ENCODE measurements at places on chromosomes 2 and 18.

DNA sequence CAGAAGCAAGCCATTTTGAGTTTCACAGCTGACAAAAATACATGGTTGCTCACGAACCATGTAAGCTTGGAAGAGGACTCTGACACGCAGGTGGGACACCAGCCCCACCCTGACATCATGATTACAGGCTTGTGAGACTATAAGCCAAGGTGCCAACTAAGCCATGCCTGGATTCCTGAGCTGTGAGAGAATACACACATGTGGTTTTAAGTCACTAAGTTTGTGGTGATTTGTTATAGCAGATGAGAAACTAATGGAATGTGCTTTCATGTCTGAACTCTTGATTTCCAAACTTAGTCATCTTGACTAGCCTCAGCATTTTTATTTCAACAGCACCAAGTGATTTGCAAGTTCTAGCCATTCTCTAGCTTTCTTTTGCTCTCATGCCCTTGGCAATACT lies 676.1 kb upstream of the CELF4 start:
- H3K27me3 ChIP-seq, result no peaks in the 10 kb centered on the region
- no peaks in the 10 kb centered on the region for H3K36me3 ChIP-seq
- H3K4me3 ChIP-seq, result no peak overlapping the region
- DNase-seq, result no peak
- H3K27ac ChIP-seq, result no peak overlapping the region

- no peaks in the 10 kb centered on the region for H3K36me3 ChIP-seq
- no peak overlapping the region for H3K4me3 ChIP-seq
- DNase-seq, result no peak
These were observed 52.1 kb upstream of the ACAA2 start for GRCh38 chr18:49865401-49865800.

GRCh38 chr2:174967691-174968260 lies 37.4 kb downstream of the CHN1 start:
- peak overlapping the region; percentile 84 for H3K27ac ChIP-seq
- peaks cover 9% of the 10 kb centered on the region for H3K36me3 ChIP-seq
- H3K4me3 ChIP-seq, result no peak overlapping the region
- no peak for DNase-seq
- H3K27me3 ChIP-seq, result no peaks in the 10 kb centered on the region

GRCh38 chr18:55105873-55106272 lies 146.6 kb upstream of the CCDC68 start:
- no peak overlapping the region for H3K27ac ChIP-seq
- no peak for DNase-seq
- H3K4me3 ChIP-seq, result no peak overlapping the region
- no peaks in the 10 kb centered on the region for H3K36me3 ChIP-seq

GRCh38 chr18:8298186-8298585 lies 311.1 kb upstream of the RAB12 start:
- H3K4me1 ChIP-seq, result no peaks in the 10 kb centered on the region
- H3K27ac ChIP-seq, result no peak overlapping the region
- H3K27me3 ChIP-seq, result no peaks in the 10 kb centered on the region
- DNase-seq, result no peak
- H3K36me3 ChIP-seq, result no peaks in the 10 kb centered on the region
- no peak overlapping the region for H3K4me3 ChIP-seq

DNA sequence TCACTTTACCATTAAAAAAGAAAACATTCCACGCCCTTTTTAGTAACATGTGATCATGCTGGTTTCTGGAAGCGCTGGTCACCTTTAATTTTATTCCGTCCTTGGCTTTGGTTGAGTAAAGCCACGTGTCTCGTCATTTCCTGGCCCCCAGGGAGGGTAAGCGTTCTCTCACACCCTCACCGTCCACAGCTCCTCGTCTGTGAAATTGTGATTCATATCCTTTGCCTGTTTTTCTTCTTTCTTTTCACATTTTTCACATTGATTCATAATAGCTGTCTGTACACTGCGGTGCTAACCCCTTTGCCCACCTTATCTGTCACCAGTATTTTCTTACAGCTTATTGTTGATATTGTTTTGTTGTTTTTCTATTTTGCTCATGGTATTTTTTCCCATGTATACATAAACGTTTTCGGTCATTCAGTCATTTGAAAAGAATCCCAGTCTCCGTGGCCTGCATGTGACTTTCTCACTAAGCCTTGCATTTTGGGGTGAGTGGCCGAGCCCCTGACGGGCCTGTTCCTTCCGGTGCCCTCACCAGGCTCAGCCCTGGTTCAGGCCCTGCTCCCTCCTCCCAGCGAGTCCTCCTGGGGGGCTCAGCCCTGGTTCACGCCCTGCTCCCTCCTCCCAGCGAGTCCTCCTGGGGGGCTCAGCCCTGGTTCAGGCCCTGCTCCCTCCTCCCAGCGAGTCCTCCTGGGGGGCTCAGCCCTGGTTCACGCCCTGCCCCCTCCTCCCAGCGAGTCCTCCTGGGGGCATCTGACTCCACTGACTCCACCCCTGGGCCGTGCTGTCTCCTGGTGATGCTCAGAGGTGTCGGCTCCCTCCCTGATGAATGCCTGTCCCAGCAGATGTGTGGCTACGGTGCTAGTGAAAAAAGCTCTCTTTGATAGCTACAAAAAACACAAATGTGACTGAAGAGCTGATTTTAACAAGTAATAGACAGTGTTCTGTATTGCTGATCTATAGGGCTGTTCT lies 249.7 kb upstream of the PXDN start:
- H3K27me3 ChIP-seq, result peaks cover 45% of the 10 kb centered on the region
- H3K4me3 ChIP-seq, result no peak overlapping the region
- DNase-seq, result no peak
- no peaks in the 10 kb centered on the region for H3K4me1 ChIP-seq

- H3K27ac ChIP-seq, result no peak overlapping the region
- H3K36me3 ChIP-seq, result peaks cover 7% of the 10 kb centered on the region
- H3K4me1 ChIP-seq, result no peaks in the 10 kb centered on the region
- no peak for DNase-seq
These were observed 4.6 kb downstream of the SNED1 start for GRCh38 chr2:241003047-241003360.

DNA sequence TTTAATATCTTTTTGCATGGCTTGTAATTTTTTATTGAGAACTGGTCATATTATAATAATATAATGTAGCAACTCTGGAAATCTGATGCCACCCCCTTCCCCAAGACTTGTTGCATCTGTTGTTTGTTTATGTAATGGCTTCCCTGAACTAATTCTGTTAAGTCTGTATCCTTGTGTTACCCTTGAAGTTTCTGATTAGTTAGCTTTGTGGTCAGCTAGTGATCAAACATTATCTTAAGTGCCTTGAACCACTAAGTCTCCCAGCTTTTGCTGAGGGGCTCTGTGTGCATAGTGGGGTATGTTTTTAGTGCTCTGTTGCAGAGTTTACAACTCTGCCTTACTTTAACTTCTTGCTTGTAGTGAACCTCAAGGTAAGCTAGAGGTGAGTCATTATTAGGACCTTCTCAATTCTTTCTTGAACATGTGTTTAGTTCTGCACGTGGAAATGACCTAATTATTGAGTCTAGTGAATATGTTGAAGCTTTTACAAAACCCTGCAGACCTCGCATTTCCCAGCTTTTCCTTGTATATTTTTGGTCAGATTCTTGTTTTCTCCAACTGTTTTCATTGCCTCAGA lies 24.8 kb downstream of the SMCHD1 start:
- no peak for DNase-seq
- no peak overlapping the region for H3K27ac ChIP-seq
- H3K36me3 ChIP-seq, result peaks cover 43% of the 10 kb centered on the region
- H3K4me1 ChIP-seq, result peaks cover 8% of the 10 kb centered on the region
- H3K4me3 ChIP-seq, result no peak overlapping the region

- no peak overlapping the region for H3K4me3 ChIP-seq
- H3K36me3 ChIP-seq, result peaks cover 2% of the 10 kb centered on the region
- H3K27ac ChIP-seq, result peak overlapping the region; percentile 85
- peaks cover 75% of the 10 kb centered on the region for H3K4me1 ChIP-seq
These were observed 44.4 kb downstream of the SPATS2L start for GRCh38 chr2:200350850-200351285.

- peaks cover 8% of the 10 kb centered on the region for H3K36me3 ChIP-seq
- H3K4me1 ChIP-seq, result no peaks in the 10 kb centered on the region
- no peak for DNase-seq
- H3K4me3 ChIP-seq, result no peak overlapping the region
- H3K27me3 ChIP-seq, result no peaks in the 10 kb centered on the region
These were observed 327.0 kb downstream of the NR4A2 start for GRCh38 chr2:156005531-156005930.

DNA sequence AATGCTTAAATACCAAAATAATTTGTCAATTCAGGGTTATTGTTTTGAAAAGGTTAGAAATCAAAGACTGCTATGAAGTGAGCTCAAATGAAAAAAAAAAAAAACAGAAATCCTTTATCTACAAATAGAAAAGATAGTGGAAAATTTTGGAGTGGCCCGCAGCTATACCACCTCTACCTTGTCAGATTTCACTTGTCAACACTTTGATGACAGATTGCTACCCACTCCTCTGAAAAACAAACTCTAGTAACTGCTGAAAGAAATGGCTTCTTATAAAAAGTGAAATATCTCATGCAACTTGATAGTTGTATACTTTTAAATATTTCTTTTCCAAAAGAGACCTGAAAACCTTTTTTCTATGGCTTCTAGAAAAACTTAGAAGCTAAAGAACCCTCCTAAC lies 84.5 kb downstream of the WDPCP start:
- peaks cover 14% of the 10 kb centered on the region for H3K36me3 ChIP-seq
- H3K27me3 ChIP-seq, result no peaks in the 10 kb centered on the region
- no peak for DNase-seq
- H3K4me3 ChIP-seq, result no peak overlapping the region
- H3K27ac ChIP-seq, result no peak overlapping the region

GRCh38 chr18:26993568-26993967 lies 128.1 kb upstream of the AQP4 start:
- H3K27me3 ChIP-seq, result no peaks in the 10 kb centered on the region
- no peak overlapping the region for H3K27ac ChIP-seq
- no peak for DNase-seq

GRCh38 chr2:112020561-112020960 lies 34.5 kb upstream of the TMEM87B start:
- peaks cover 9% of the 10 kb centered on the region for H3K4me1 ChIP-seq
- DNase-seq, result no peak
- H3K27ac ChIP-seq, result no peak overlapping the region
- no peaks in the 10 kb centered on the region for H3K27me3 ChIP-seq
- H3K4me3 ChIP-seq, result no peak overlapping the region

DNA sequence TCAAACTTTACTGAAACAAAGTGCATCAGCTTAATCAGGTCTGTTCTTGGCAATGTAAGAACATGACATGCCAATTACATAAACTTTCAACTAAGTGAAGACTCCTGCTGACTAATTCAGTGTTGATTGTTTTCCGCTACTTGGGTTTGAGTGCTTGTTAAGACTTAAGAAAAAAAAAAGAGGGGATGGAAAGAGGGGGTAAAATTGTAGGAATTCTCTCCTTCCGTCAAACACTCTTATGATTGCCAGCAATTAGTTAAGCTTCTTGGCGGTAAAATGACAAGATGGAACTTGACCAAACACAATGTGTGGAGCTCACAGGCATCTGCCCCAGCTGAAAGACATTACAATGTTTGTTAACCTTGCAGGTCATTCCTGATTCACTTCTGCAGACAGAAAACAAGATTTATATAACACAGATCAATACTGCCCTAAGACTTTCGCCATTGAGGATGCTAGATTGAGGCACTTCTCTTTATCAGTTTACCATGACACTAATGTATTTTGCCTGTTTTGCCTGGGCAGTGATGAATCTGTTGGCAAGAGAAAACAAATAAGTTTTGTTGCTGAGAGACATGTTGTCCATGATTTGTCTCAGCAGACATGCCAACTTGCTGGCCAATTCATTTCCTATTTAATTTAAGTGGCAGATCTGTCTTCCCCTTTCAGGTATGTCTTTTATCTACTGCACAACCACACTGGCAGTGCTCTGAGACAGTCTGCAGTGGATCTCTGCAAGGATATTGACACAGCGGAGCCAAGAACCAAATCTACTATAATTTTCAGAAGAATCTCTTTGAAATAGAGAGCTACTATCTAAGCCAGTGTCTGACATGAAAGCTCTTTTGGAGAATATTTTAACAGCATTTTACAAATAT lies 410.0 kb upstream of the KCNH7 start:
- no peaks in the 10 kb centered on the region for H3K4me1 ChIP-seq
- no peak overlapping the region for H3K27ac ChIP-seq
- H3K36me3 ChIP-seq, result no peaks in the 10 kb centered on the region
- no peak overlapping the region for H3K4me3 ChIP-seq

- no peaks in the 10 kb centered on the region for H3K36me3 ChIP-seq
- H3K27me3 ChIP-seq, result no peaks in the 10 kb centered on the region
- peaks cover 4% of the 10 kb centered on the region for H3K4me1 ChIP-seq
- H3K4me3 ChIP-seq, result no peak overlapping the region
- H3K27ac ChIP-seq, result no peak overlapping the region
These were observed 634.0 kb downstream of the LRP1B start for GRCh38 chr2:141496810-141497209.

GRCh38 chr2:134674687-134675086 lies 44.1 kb downstream of the TMEM163 start:
- no peak overlapping the region for H3K4me3 ChIP-seq
- no peak for DNase-seq
- peaks cover 20% of the 10 kb centered on the region for H3K27me3 ChIP-seq
- no peak overlapping the region for H3K27ac ChIP-seq

GRCh38 chr2:230974096-230974913 lies 21.6 kb upstream of the SPATA3 start:
- no peaks in the 10 kb centered on the region for H3K4me1 ChIP-seq
- H3K4me3 ChIP-seq, result no peak overlapping the region
- H3K27ac ChIP-seq, result no peak overlapping the region
- H3K36me3 ChIP-seq, result no peaks in the 10 kb centered on the region

DNA sequence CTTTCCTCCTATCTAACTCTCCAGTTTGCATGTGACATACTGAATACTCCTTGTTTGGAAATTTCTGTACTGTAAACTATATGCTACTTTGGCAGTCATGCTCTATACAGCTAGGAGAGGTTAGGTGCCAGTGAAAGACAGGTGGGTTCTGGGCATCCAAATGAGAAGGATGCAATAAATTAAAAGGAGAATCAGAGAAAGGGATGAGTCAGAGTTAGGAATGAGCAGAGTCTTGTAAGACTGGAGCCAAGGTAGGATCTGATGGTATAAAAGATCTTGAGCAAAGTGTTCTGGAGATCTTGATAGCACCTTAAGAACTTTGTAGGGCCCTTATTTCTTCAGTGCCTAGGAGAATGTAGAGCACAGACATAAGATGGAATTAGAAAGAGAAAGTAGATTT lies 58.7 kb upstream of the STAM2 start:
- no peaks in the 10 kb centered on the region for H3K27me3 ChIP-seq
- no peak overlapping the region for H3K4me3 ChIP-seq
- DNase-seq, result no peak
- H3K27ac ChIP-seq, result no peak overlapping the region
- no peaks in the 10 kb centered on the region for H3K4me1 ChIP-seq
- H3K36me3 ChIP-seq, result no peaks in the 10 kb centered on the region

DNA sequence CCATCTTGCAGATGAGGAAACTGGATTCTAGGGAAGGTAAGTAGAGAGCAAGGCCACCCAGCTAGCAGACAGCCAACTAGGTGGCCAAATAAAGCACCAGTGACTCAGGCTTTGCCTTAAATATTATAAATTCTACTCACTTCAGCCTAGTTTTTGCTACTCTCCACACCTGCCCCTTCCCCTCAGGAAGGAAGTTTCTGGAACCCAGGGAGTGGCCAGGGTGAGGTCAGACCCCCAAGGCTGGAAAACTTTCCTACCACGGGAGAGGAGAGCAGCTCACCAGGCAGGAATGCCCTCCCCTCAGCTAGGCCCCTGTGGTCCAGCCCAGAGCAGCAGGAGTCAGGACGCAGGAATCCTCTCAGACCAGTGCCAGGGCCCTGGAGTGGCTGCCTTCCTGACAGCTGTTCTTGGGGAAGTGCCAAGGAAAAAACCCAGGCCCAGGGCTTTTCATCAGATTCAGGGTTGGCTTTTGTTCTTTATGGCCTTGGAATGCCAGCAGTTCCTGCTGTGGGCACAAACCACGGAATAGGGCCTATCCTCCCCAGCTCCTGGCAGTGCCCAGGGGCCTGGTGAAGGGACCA lies 5.1 kb upstream of the PAX8 start:
- DNase-seq, result no peak
- no peaks in the 10 kb centered on the region for H3K36me3 ChIP-seq
- H3K4me1 ChIP-seq, result peaks cover 2% of the 10 kb centered on the region
- H3K27me3 ChIP-seq, result peaks cover 86% of the 10 kb centered on the region

Measured in mesothelial cell of epicardium (in vitro differentiated cells).